ENCODE measurements at places on chromosomes 3 and 15. TPM values are rescaled to one million over a fixed set of nuclear protein-coding genes. Genes with fewer than 3 reads are reported as not detected.

DNA sequence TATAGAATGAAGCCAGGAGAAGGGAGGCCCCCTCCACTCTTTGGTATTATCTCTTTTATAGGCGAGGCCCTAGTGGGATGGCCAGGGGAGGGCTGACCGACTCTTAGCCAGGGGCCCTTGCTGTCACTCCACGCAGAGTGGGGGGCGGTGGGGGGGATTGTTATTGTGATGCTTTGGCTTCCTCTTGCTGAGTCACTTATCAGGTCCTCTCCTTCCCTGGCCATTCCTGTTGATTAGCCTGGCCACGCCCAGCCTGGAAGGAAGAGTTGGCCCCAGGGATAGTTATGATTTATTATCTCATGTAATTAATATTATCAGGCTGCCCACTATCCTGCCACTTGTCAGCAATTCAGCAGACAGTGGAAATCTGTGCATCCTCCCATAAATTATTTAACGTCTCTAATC lies 25.5 kb upstream of the SKOR1 start:
- DNase-seq = no peak

DNA sequence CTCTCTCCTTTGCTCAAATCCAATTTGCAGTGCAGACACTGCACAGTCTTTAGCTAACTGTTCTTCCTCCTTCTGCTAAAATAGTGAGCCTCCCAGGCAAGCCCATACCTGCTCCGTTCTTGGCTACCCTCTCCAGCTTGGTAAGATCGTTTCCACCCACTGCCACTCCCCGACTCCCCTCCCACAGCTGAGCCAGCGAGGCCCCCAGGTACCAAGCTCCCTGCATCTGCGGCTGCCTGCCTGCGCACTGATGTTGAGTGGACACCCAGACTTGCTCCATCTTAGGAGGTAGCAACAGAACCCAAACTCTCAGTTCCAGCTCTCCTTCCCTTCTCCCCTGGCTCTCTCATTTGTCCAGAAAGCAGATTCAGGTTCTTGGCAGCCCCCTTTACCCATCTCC lies 7.9 kb upstream of the TNK2 start:
- DNase-seq = no peak

GRCh38 chr3:146313746-146314111 lies 62.8 kb upstream of the PLSCR4 start:
- no peak for DNase-seq

DNA sequence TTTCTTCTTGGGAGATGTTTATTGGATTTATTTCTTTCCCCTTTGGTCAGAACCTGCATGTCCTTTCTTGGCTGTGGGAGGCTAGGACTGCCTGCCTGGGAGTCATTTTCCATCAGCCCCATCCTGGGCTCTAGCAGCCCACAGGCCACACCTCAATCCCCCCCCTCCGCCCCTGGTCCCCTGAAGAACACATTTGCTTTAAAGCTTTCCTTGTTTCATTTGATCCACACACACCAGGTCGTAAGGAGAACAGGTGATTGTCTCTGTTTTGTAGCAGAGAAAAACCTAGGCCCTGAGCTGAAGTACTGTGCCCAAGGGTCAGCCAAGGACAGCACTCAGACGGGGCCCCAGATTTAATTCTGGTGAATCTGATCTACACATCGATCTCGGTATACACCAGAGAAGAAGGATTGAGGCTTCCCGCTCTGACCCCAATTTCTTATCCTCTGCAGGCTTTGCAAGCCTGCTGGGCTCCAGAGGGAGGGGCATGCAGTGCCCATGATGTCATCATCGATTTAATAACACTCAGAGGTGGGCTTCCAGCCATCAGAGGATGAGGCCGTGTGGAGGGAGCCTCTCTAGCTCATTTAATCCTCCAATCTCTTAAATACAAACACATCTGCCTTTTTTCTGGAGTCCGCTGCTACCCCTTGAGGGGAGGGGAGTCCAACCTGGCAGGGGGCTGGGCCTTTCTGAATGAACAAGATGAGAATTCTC lies 1.7 kb upstream of the CLN6 start:
- DNase-seq = no peak

Gene GOLGA6L7
- total RNA-seq = not detected

DNA sequence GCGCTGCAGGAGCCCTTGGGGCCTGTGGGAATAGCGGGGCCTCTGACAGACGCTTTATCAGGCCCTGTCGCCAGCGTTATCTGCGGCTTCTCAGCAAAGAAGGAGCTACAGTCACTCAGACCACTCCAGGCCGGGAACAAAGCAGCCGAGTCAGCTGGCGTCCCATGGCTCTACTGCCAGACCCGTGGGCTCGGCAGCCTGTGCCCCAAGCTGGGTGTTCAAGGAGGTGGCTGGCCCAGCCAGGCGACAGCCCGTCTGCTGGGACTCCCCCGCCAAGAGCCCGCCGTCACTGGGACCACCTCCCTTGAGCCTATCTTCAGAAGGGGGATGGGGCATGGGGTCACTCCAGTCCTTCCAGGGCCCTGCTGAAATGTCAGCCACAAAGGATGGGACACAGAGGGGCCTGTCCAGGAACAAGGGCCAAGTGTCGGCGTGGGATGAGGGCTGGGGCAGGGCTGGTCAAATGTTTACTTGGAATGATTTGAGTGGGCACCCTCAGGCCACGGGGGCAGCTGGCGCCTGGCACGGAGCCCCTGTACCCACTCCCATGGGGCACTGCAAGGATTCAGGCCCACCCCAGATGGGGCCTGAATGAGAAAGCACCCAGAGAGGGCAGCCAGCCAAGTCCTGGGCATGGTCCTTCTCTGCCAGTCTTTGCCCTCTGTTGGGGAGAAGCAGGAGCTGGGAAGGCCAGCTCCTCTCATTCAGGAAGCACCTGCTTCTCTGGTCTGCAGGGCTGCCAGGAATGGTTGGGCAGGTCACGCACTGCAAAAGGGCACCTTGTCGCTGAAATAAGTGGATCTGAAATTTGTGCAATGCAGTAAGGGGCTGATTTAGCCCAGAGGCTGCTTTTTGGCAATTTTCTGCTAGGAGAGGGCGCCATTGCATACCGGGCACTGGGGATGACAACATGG lies 148.3 kb downstream of the SMAD6 start:
- no peak for DNase-seq

Gene GRK7
- total RNA-seq = 0.11 TPM

Gene CAMKV
- 0.14 TPM for total RNA-seq

DNA sequence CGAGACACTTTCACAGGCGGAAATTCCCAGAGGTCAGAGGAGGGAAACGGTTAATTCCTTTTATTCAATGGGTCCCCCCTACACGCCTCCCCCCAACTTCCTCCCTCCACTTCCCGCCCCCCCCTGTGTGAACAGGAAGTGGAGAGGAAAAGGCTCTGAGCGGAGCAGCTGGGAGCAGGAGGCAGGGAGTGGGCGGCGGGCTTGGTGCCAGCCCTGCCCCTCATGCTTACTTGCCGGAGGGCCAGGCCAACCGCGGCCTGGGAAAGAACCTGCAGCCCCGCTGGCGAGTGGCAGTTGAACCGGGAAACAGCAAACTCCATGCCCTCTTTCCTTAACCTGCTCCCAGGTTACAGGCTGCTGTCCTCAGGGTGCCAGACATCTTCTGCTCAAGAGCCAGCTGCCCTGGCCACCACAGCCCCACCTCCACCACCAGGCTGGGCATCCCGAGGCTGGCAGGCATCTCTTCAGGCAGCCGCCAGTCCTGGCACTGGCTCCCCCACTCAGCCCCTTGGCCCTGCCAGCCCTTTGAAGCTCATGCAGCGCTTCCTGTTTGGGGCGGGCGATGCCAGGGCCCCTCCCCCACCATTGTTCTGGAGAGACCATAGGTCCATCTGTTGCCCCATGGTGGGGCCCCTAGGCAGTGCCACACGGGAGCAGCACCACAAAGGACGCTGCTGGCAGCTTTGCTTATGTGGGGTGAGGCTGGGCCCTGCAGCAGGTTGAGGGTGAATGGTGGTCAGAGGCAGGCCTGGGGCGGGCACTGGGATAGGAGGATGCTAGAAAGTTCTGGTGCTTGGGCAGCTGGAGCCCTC lies 12.9 kb downstream of the VPS18 start:
- no peak for DNase-seq

Gene PLA2G4F
- 1.5 TPM for total RNA-seq

- DNase-seq = no peak
Measured at GRCh38 chr15:82788496-82788895, 17.4 kb downstream of the FSD2 start.

GRCh38 chr15:86444527-86444926 lies 364.9 kb downstream of the AGBL1 start:
- no peak for DNase-seq

GRCh38 chr15:60442763-60443162 lies 36.2 kb downstream of the ICE2 start:
- no peak for DNase-seq

GRCh38 chr15:95994418-95994817 lies 336.1 kb upstream of the NR2F2 start:
- no peak for DNase-seq

DNA sequence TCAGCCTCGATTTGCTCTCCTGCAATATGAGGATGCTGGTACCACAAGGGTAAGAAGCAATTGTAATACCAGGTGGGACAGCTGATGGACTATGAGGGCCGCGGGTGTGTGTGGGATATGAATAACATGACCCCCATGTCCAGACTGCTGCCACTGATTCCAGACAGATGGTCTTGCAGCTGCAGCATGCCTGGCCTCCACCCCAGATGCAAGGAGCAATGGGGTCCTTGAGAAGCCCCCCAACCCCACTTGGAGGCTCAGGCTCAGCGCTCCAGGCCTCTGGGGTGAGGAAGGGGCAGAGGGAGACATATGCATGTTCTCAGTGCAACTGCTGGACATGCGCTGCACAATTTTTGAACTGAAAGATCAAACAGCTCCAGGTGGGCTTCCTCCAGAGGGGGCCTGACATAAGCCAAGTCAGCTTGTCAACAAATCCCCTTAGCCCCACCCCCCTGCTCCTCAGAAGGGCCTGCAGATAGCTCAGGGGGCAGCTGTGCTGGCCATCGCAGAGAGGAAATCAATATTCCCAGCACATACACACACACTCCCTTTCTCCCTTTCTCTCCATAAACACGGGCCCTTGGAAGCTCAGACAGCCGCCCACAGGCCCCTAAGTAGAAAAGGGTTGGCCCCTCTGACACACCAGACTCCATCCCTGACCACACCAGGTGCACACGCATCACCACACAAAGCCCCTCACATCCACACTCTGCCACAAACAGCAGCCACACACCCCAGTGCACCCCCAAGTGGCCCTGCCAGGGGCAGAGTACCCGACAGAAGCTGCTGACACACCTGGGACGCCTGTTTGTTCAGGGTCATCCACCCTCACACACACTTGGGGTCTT lies 107.0 kb downstream of the IQSEC1 start:
- DNase-seq = no peak

All from mesothelial cell of epicardium (in vitro differentiated cells).